ENCODE measurements at places on chromosomes 12 and 14. TPM values are rescaled to one million over a fixed set of nuclear protein-coding genes. Genes with fewer than 3 reads are reported as not detected.

GRCh38 chr14:91363776-91364523 lies 53.7 kb downstream of the CCDC88C start:
- DNase-seq: no peak

DNA sequence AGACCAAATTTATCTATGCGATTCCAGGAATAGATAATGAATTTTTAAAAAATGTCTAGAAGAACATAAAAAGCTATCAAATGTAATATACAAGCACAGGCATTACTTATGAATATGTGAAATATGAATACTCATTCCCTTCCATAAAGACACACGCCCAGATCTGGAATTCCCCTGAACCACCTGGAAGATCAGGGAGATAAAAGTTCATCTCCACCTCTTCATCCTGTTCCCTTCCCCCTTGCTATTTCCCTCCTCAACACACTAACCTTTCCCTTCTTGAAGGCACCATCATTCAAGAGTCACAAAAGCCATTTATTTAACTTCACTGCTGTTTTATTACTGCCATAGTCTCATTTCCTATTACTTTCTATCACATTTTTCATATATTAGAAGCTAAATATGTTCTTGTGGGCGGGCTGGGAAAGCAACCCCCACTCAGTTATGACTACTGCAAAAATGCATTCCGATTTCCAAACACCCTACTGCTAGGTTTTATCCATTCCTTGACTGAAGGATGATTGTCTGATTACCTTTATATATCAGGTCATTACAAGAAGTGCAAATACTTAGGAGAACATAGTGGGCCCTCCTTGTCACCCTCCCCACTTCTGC lies 16.1 kb downstream of the FGD6 start:
- no peak for DNase-seq

DNA sequence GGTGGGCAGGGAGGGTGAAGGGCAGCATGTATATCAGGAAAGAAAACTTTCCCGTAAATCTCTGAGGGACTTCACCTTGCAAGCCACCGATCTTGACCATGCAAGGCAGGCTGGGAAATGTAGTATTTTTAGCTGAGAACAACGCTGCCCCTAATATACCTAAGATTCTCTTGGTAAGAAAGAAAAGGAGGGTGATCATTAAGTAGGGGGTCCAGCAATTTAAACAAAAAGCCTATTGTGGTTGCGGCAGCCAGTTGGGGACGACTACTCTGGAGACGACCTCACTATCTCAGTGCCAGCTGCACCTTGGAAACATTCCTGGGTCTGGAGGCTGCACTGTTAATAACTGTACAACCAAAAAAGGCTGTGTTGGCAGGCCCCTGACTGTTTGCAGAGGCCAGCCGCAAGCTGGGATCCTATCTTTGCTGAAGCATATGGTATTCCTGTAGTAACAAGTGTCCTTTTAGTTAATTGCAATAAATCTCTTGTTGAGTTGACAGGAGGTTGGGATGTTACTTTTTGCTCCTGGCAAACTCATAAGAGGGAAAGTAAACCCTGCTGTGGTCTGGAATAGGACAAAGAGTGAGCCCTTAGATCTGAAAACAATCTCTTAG lies 6.4 kb downstream of the APOLD1 start:
- DNase-seq: no peak

GRCh38 chr12:122935318-122935717 lies 30.9 kb downstream of the ABCB9 start:
- DNase-seq: no peak

GRCh38 chr12:124759841-124760503 lies 103.7 kb downstream of the SCARB1 start:
- no peak for DNase-seq

DNA sequence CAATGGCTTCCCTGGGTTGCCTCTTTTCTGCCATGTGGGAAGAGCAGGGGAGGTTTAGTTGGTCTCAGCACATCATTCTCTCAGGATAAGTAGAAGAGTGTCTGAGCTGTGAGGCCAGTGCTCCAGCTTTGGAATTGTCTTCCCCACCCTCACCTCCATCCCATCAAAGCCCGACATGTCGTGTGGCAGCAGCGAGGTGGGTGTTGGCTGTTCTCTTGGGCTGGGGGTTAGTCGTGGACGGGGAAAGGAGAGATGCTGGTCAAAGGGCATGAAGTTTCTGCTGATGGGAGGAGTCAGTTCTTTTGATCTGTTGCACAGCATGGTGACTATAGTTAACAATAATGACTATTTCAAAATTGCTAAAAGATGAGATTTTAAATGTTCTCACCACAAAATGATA lies 404.2 kb downstream of the TMEM121 start:
- no peak for DNase-seq

DNA sequence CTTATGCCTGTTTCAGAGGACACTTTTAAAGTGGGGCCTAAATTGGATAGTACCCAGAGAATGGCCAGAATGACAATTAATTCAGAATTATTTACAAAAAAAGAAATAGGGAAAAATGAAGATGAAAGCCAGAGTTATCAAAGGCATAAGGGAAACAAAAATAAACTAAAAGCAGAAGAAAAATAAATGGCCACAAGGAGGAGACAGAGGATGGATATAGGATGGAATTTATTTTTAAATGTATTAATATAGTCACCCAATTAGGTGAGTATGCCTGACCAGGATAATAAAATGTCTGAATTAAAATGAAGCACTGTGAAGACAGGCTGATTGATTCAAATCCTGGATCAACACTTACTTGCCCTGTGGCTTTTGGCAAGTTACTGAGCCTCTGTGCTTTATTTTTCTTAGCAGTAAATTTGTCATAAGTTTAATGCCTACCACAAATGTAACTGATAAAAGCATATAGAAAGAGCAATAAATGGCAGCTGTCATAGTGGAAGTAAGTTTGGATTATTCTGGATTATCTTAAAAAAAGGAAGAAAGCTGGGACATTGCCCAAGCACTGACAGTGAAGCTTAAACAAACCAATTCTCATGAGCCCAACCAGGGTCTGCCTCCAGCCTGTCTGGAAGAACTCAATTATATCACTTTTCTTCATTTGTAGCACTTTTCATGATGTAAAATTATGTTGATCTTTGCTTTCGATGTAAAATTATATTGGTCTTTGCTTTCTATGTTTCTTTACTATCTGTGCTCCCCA lies 3.5 kb downstream of the CLEC9A start:
- no peak for DNase-seq

The LRTM2 gene
- not detected for total RNA-seq

The PTPRQ gene
- 0.17 TPM for total RNA-seq

Data from NCI-H460 (cell line).